Activated T-cell treated with anti-CD3 and anti-CD28 coated beads, Interleukin-2, amount 50 U/mL, for 72 hours (primary cell): ENCODE measurements at places on chromosomes 1 and 21. TPM values are rescaled to one million over a fixed set of nuclear protein-coding genes. Genes with fewer than 3 reads are reported as not detected.

Gene APOBEC4
- total RNA-seq: not detected

DNA sequence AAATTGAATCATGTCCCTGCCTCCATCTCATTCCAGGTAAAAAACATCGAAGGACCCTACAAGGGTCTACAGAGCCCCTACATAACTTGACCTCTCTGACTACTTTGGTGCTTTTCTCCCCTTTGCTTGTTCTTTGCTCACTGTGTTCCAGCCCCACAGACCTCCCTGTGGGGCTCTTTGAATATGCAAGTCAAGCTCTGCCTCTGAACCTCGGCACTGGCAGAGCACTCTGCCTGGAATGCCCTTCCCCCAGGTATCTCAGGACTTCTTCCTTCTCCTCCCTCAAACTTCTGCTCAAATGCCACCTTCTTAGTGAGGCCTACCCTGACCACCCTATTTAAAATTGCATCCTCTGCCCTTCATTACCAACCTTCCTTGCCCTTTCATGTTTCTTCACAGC is 87.8 kb upstream of the CD34 start:
- H3K4me1 ChIP-seq: no peaks in the 10 kb centered on the region
- H3K4me3 ChIP-seq: no peak overlapping the region
- peaks cover 5% of the 10 kb centered on the region for H3K27me3 ChIP-seq
- H3K27ac ChIP-seq: no peak overlapping the region
- no peak for DNase-seq
- no peaks in the 10 kb centered on the region for H3K36me3 ChIP-seq

GRCh38 chr1:14662116-14662515 is 63.6 kb downstream of the KAZN start:
- no peak overlapping the region for H3K27ac ChIP-seq
- H3K4me1 ChIP-seq: no peaks in the 10 kb centered on the region
- H3K36me3 ChIP-seq: no peaks in the 10 kb centered on the region
- peaks cover 5% of the 10 kb centered on the region for H3K27me3 ChIP-seq
- no peak overlapping the region for H3K4me3 ChIP-seq

DNA sequence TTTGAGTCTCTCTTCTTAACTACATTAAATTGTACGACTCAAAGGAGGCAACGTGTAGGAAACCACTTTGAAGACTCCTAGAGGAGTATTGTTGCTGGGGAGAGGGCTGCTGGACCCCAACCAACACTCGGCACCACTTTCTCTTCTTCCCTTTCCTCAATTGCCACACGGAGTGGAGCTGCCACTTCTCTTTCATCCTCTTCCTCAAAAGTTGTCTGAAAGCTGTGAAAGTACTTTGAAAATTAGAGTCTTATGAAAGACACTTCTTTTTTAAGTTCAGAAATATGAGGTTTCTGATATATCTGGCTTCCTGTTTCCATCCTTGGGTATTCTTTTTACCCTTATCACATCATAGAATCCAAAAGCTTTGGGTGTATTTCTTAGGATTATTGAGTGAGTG is 59.5 kb downstream of the MRPS6 start:
- H3K27ac ChIP-seq: peak overlapping the region; percentile 82
- no peak for DNase-seq
- no peaks in the 10 kb centered on the region for H3K27me3 ChIP-seq

GRCh38 chr1:234586304-234586703 is 23.7 kb downstream of the IRF2BP2 start:
- no peaks in the 10 kb centered on the region for H3K36me3 ChIP-seq
- H3K27ac ChIP-seq: no peak overlapping the region
- H3K4me3 ChIP-seq: no peak overlapping the region

DNA sequence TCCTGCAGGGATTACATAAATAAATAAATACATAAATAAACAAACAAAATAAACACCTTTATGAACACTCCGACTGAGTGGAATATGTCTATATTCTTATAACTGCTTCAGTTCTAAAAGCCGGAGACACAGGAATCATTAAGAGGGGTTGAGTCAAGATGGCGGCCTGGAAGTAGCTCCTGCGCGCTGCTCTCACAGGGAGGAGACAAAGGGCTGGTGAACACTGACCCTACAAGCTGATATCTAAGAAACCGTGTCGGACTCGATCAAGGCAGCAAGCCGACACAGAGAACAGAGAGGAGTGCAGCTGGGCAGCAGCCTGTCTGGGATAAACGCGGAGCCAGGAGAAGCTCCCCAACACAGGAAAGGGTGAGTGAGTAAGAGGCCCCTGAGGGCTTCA is 1098.6 kb upstream of the NCAM2 start:
- H3K36me3 ChIP-seq: no peaks in the 10 kb centered on the region
- no peaks in the 10 kb centered on the region for H3K4me1 ChIP-seq
- H3K27ac ChIP-seq: no peak overlapping the region
- no peak for DNase-seq
